Activated T-cell treated with anti-CD3 and anti-CD28 coated beads for 1 hour (primary cell): ENCODE measurements at places on chromosomes 2 and 18.
A peak's percentile ranks its signal among the peaks of the same experiment; 100 is the strongest.

DNA sequence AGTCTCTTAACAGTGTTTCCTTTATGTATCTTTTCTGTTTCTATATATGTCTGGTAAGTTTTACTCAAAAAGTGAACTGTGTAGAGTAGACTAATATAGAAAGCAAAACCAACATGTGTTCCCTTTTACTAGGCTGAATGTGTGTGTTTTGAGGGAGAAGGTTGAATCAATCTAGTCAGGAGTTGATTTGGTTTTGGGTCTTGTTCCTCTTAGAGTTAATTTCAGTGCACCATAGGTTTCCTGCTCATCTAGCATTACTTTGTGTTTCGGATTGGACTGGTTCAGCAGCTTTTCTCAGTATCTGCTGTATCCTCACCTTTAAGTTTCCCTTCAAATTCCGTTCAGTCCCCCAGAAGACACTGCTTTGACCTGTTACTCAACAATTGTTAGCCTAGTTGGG, 52.0 kb upstream of the TRIM43 start:
- no peak for DNase-seq

GRCh38 chr2:150470435-150470834, 17.0 kb downstream of the RND3 start:
- no peak for DNase-seq

DNA sequence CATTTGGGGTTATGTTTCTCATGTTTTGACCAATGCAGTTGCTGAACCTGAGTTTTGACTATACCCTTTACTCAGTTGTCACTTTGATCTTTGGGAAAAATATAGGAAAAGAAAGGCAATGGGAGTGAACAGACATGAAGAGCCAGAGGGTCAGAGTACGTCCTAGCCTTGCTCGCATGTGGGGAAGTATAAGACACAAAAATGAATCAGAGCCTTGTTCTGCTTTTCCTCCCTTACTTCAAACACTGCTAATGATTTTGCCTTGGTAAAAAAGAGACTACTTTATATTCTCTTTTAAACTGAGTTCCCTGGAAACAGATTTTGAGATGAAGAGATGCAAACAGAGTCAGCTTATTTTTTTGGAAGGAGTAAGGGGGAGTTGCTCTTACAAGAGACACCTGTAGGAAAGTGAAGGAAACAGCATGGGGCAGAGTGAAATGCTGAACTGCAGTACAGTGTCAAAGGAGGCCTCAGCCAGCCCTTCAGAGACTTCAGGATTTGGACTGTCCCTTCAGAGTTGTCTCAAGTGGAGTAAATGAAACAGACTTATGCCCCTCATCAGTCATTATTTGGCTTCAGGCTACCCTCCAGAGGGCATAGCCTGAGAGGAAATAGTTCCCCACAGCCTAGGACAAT, 11.1 kb upstream of the FAP start:
- no peak for DNase-seq

GRCh38 chr2:150169237-150169629, 318.2 kb downstream of the RND3 start:
- no peak for DNase-seq

- DNase-seq, result no peak
Measured at GRCh38 chr2:106011380-106011779, 182.7 kb downstream of the UXS1 start.

DNA sequence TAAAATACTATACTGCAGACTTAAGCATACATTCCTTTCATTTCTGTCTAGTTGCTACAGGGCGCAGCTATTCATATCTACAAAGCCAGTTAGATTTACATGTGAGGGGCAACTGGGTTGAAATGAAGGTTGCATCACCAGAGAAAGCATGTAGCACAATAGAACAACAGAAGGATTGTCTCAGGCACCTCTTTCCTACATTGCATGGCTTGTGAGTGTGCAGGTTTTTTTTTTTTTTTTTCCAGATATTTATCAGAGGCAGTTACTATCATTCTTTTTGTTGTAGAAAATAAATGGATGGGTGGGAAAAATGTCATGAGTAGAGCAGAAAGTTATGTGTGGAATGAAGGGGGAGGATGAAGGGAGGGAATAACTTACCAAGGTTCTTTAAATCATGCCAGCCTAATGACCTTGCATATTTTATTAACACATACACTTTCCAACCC, 86.8 kb downstream of the ERBB4 start:
- no peak for DNase-seq

GRCh38 chr18:3458952-3459853, 9.2 kb downstream of the TGIF1 start:
- no peak for DNase-seq

GRCh38 chr2:103361712-103362111, 599.9 kb downstream of the TMEM182 start:
- no peak for DNase-seq

GRCh38 chr2:8677646-8678592, 3.9 kb upstream of the ID2 start:
- DNase-seq, result no peak

- DNase-seq, result no peak
Measured at GRCh38 chr2:68748568-68748967, 14.0 kb downstream of the ARHGAP25 start.

DNA sequence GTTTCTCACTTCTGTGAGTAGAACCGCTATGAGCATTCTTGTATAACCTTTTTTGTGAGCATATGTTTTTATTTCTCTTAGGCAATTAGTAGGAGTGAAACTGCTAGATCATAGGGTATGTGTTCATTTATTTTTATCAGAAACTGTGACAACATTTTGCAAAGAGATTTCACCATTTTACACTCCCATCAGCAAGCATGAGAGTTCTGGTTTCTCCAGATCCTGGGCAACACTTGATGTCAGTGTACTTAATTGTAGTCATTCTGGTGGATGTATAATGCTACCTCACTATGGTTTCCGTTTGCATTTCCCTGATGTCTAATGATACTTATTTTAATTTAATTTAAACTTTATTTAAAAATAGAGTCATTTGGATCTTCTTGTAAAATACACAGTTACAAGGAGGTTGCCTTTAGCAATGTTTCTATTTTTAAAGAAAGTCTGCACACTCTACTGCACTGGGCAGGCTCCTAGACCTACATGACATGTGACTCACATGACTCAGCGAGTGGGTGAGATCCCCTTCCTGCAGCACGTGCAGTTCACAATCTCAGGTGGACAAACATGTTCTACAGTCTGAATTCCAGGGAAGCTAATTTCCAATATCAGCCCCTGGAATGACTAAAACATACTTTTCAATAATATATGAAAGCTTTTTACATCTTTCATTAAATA, 127.0 kb upstream of the BCL2L11 start:
- no peak for DNase-seq

- DNase-seq, result no peak
Measured at GRCh38 chr2:161409308-161409907, 6.7 kb upstream of the TBR1 start.

DNA sequence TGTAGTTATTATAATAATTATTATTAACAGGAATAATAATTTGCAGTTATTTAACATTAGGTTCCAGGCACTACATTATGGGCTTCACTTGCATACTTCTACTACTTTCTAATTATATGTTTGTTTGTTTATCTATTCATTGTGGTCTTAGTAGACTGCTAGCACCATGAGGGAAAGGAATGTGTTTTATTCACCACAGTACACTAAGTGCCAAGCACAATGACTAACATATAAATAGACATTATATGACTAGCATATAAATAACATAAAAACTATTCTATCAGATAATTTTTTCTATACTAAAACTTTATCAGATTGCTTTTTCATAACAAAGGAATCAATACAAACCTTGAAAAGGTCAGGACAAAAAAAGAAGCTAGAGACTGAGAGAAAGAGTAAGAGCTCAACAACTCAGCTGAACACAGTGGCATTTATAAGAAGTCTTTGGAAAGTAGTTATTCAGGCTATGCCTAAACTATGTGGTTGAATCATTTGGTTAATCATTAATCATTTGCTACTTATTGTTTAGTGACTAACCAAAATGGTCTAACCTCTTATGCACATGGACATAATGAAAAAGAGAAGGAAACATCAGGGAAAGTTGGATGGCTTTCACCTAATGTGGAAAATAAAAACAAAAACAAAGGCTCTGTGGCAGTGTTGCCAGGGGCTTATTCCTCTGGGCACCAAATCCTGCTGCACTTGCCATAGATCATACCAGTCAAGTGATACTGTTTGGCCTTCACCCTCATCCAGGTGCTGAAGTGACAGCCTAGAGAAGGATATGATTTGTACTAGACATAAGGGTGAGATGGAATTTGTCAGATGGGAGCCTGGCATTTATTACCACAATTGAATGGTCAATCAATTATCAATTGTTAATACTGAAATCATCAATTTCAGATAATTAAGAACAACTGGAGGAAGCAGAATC, 174.9 kb downstream of the ETAA1 start:
- DNase-seq, result no peak

- DNase-seq, result no peak
Measured at GRCh38 chr2:180505203-180505602, 475.2 kb upstream of the UBE2E3 start.

GRCh38 chr2:171615069-171615468, 72.2 kb upstream of the DYNC1I2 start:
- DNase-seq, result no peak

DNA sequence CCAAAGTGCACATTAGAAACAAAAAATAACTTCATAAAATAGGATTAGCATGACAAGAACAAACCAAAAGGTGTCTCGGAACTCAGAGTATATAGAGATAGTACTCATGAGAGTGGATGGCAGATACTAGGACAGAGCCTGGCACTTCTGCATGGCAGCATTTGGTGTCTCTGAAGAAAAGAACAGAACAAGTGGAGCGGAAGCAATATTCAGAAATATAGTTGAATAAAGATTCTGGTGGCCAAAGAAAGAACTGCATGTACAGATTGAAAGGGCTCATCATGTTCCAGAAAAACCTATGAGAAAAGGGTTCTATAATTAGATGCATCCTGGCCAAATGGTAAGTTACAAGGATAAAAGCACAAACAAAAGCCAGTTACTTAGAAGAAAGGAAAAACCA, 90.9 kb downstream of the CCDC138 start:
- no peak for DNase-seq

- DNase-seq, result peak; percentile 41
Measured at GRCh38 chr2:160407393-160408172, 86.0 kb downstream of the RBMS1 start.

DNA sequence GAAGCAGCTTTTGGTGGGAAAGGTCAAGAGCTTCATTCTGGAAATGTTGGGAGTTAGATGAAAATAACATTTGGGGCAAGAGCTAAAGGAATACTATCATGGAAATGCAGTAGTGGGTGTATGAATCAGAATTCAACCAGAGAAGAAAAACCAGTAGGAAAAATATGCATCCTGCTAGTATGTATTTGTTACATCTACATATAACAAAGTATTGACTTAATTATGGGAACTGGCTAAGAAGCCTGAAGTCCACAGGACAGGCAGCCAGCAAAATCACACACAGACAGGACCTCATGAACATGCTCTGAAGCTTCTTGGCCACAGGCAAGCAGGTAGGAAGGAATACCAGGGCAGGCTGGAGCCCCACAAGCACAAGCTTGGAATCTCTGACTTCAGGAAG, 185.8 kb downstream of the FBXO15 start:
- DNase-seq, result no peak

- no peak for DNase-seq
Measured at GRCh38 chr2:3148716-3149115, 228.9 kb downstream of the EIPR1 start.

DNA sequence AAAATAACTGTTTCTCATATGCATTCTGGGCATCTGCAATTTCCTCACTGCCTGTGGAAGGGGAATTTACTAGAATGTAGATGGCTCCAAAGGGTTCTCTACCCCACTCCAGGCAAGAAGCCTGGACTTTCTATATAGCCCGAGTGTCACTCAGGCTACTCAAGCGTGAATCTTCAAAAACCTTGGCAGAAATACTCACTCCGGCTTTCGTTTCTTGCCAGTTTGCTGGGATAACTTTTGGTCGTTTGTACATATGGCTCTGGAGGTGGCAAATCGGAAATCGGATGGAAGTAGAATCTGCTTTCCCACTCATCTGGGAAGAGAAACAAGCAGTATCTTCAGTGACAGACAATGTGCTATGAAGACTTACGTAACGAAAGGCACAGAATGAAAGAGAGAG, 30.7 kb downstream of the WIPF1 start:
- no peak for DNase-seq

DNA sequence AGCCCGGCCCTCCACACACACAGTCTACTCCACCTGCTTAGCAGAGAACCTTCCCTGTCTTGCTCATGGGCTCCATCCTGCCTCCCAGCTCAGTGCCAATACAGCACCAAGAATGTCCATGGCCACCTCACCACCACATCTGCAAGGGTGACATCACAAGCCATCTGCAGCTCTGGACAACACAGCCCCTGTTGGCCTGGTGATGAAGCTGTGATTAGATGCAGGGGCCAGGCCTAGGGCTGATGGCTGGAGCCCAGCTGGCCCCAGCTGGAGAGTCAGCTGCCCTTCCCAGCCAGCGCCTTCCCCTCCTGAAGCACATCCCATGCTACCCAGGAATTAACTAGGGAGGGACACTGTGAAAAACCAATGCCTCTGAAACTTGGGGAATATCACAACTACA, 91.1 kb downstream of the TTC32 start:
- no peak for DNase-seq

DNA sequence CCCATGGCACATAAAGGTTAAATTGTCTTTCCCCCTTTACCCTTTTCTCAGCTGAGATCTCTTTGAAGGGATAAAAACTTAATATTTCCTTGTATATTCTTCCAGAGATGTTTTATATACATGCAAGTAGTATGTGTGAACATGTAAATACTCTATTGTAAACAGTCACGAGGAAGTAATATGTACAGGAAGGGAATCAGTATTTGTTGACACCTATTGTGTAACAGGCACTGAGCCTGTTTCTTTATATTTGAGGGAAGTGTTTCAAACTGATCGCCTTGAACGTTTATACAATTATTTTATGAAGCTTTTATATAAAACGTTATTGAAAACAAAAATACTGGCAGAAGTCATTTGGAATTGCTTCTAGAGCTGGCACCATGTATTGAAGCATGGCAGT, 13.2 kb downstream of the RALBP1 start:
- no peak for DNase-seq
